Left lung (tissue), 14 donors: ENCODE measurements at places on chromosomes 11 and 22. TPM values are rescaled to one million over a fixed set of nuclear protein-coding genes. Genes with fewer than 3 reads are reported as not detected.

DNA sequence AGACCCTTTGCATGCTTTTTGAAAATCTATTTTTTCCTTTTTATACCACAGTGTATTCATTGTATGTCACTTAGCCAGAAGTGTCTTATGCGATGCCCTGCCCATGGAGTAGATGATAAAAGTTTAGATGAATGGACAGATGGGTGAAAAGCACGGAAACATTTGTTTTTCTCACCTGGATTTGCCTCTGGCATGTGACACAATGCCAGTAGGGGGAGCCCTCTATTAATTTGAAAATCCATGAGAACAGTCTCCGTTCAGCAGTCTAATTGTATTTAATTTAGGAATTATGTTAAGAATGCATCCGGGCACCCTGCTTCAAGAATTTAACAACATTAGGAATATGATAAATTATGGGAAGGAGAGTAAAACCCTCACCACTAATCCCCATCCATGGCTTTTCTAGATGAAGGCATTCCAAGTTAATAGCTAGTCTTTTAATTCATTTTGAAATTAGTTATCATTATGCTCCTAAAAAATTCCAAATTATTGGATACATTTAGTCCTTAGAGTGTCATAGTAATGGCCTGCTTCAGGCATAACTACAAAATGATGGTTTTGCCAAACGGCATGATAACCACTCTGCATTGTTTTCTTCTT lies 55.3 kb upstream of the ALKBH3 start:
- no peaks in the 10 kb centered on the region for H3K27me3 ChIP-seq
- no peak overlapping the region for H3K4me3 ChIP-seq
- H3K4me1 ChIP-seq = no peaks in the 10 kb centered on the region
- H3K27ac ChIP-seq = no peak overlapping the region
- DNase-seq = no peak

- no peak overlapping the region for H3K27ac ChIP-seq
- no peak overlapping the region for H3K4me3 ChIP-seq
- no peaks in the 10 kb centered on the region for H3K4me1 ChIP-seq
- no peaks in the 10 kb centered on the region for H3K27me3 ChIP-seq
- no peaks in the 10 kb centered on the region for H3K36me3 ChIP-seq
- DNase-seq = no peak
Measured at GRCh38 chr22:36088292-36088691, 59.7 kb upstream of the RBFOX2 start.

DNA sequence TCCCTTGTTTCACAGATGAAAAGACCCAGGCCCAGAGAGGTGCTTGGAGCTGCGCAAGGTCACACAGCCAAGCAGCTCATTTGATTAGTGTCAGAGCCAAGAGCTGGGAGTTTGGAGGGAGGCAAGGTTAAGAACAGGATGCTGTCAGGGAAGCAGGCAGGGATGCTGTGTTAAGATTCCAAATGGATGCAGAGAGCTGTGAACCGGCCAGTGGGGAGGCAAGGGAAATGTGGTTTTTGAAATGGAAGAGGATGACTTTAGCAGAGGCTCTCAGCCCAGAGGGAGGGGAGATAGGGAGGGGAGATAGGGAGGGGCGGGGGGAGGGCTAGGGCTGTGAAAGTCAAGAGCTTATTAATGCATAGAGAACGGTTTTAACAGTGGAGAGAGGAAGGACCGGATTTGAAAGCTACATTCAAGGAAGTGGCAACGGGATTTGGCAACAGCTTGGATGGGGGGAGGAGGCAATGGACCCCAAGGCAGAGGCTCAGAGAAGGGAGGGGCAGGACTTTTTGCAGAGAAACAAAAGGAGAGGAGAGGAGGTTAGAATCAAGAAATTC lies 13.0 kb downstream of the RTN4RL2 start:
- DNase-seq = no peak
- peaks cover 10% of the 10 kb centered on the region for H3K4me1 ChIP-seq
- no peaks in the 10 kb centered on the region for H3K36me3 ChIP-seq
- H3K27ac ChIP-seq = no peak overlapping the region
- H3K27me3 ChIP-seq = peaks cover 36% of the 10 kb centered on the region

GRCh38 chr11:110529043-110529442 lies 99.3 kb downstream of the FDX1 start:
- H3K4me3 ChIP-seq = no peak overlapping the region
- H3K4me1 ChIP-seq = peaks cover 5% of the 10 kb centered on the region
- H3K27ac ChIP-seq = no peak overlapping the region
- DNase-seq = no peak

- H3K4me1 ChIP-seq = no peaks in the 10 kb centered on the region
- H3K4me3 ChIP-seq = no peak overlapping the region
- H3K27ac ChIP-seq = no peak overlapping the region
- no peaks in the 10 kb centered on the region for H3K27me3 ChIP-seq
Measured at GRCh38 chr11:124633355-124633754, 10.7 kb downstream of the TBRG1 start.

GRCh38 chr11:117830072-117830471 lies 5.5 kb upstream of the FXYD2 start:
- peaks cover 12% of the 10 kb centered on the region for H3K4me1 ChIP-seq
- DNase-seq = no peak
- H3K4me3 ChIP-seq = no peak overlapping the region
- no peak overlapping the region for H3K27ac ChIP-seq
- no peaks in the 10 kb centered on the region for H3K27me3 ChIP-seq

DNA sequence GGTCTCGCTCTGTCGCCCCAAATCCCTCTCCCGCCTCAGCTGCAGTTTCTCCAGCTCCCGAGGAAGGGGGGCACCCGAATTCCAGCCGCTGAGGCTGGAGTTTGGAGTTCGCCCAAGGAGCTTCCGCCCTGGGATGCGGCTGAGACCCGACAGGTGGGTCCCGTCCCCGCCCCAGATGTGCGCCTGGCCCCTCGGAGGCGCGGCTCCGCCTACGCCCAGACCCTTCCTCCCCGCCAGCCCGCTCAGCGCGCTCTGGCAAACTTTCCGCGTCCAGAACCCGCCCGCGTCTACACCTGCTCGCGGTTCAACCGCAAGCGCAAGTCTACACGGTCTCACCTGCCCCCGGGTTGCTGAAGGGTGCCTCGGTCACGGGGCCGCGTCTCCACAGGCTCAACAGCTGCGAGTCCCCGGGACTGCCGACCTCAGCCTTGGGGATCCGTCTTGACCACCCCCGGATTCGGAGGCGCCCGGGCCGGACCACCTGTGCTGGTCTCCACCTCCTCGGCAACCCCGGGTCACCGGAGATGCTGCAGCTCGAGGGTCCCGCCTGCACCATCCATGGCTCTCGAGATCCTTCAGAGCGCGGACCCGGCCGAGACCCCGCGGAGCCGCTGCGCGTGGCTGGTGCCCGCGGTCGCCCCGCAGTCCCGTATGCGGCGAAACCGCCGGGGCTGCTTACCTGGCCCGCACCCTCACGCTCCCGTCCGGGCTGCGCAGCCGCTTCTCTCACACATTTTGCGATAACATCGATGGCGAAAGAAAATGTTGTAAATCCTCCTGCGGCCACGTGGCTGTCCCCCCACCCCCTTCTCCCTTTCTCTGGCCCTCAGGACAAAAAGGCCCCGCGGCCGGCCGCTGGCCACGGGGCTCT lies 63.6 kb downstream of the NFAM1 start:
- H3K36me3 ChIP-seq = no peaks in the 10 kb centered on the region
- DNase-seq = no peak
- H3K4me3 ChIP-seq = peak overlapping the region; percentile 64
- H3K27me3 ChIP-seq = peaks cover 59% of the 10 kb centered on the region

GRCh38 chr22:31103899-31104694 lies 3.3 kb downstream of the SELENOM start:
- H3K27ac ChIP-seq = no peak overlapping the region
- no peaks in the 10 kb centered on the region for H3K27me3 ChIP-seq
- peaks cover 18% of the 10 kb centered on the region for H3K4me1 ChIP-seq
- DNase-seq = no peak

DNA sequence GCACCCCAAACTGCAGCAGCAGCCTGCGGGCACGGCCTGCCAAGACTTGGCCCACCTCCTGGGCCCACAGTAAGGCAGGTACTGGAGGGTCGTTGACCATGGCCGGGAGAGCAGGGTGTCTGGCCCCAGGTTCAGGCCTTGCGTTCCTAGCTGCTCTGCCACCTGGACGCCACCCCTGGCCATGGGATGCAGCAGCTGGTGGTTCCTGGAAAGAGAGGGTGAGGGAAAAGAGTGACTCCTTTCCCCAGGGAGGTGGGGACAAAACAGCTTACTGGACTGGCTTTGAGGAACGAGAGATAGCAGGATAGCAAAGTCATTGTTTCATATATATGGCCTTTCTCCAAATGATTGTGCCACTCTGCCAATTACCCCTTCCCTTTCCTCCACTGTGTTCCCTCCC lies 1.8 kb downstream of the BSCL2 start:
- peak overlapping the region; percentile 51 for H3K4me3 ChIP-seq
- no peak for DNase-seq
- peaks cover 57% of the 10 kb centered on the region for H3K4me1 ChIP-seq
- peak overlapping the region; percentile 85 for H3K27ac ChIP-seq

- no peaks in the 10 kb centered on the region for H3K4me1 ChIP-seq
- no peak overlapping the region for H3K27ac ChIP-seq
- H3K36me3 ChIP-seq = no peaks in the 10 kb centered on the region
- no peaks in the 10 kb centered on the region for H3K27me3 ChIP-seq
- H3K4me3 ChIP-seq = no peak overlapping the region
Measured at GRCh38 chr11:10155793-10156490, 138.1 kb downstream of the SBF2 start.

DNA sequence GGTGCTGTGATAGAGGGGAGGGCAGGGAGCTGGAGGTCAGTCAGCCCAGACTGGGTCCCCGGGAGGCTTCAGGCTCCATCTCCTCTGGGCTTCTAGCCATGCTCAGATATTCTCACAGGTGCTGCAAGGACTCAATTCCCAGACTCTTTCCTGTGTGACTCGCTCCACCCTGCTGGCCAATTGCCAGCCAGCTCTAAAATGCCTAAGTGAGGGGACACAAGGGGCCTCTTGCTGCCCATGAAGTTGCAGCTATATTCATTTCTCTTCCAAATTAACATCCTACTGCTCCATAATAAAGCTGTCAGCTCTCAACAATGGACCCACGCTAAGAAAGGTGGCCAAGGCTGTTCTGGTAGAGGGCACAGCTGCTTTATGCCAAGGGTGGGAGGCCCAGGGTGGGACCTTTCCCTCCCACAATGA lies 101.5 kb downstream of the PLEKHA7 start:
- no peak for DNase-seq
- H3K27ac ChIP-seq = no peak overlapping the region
- H3K4me3 ChIP-seq = no peak overlapping the region
- H3K36me3 ChIP-seq = no peaks in the 10 kb centered on the region
- H3K27me3 ChIP-seq = no peaks in the 10 kb centered on the region
- H3K4me1 ChIP-seq = no peaks in the 10 kb centered on the region

DNA sequence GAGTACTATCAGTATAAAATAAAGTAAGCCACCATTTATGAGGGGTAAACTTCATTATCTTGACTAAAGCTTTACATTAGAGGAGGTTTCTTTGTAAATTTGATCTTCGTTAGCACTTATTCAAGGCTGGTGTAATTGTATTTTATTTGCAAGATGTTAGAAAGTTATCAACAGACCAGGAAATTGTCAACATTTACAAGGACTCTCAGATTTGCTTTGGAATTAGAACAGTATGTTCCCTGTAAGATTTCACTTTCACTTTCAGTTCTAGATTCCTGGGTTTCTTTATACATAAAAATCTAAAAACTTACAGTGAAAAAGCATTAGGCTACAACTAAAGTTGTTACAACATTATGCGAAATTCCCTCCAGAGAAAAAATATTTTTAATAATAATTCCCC lies 4.6 kb upstream of the BIRC3 start:
- peaks cover 9% of the 10 kb centered on the region for H3K4me1 ChIP-seq
- H3K36me3 ChIP-seq = no peaks in the 10 kb centered on the region
- H3K27ac ChIP-seq = peak overlapping the region; percentile 84
- DNase-seq = no peak

GRCh38 chr11:117045196-117045595 lies 53.0 kb downstream of the SIK3 start:
- no peak overlapping the region for H3K27ac ChIP-seq
- H3K27me3 ChIP-seq = no peaks in the 10 kb centered on the region
- no peak for DNase-seq
- H3K4me1 ChIP-seq = peaks cover 54% of the 10 kb centered on the region
- no peaks in the 10 kb centered on the region for H3K36me3 ChIP-seq

DNA sequence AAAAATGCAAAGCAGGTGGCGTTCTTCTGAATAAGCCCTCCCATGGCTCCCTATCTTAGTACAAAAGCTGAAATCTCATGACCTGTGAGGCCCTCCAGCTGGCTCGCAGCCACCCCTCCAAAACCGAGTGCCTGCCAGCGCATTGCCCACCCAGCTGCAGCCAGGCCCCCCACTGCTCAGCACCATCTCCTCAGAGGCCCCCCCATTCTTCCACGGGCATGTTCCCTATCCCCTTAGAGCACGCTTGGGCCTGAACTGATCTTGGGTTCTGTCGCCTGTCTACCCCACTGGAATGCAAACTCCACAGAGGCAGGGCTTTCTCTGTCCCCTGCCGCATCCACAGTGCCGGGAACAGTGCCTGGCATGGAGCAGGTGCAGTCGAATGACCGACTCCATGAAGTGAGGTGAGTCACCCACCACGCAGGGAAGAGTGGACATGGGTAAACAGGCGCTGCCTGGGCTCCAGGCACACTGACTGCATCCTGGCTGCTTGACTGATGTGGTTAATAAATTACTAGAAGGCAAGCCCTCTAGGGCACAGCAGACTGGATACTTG lies 11.3 kb upstream of the EFCAB6 start:
- no peak overlapping the region for H3K4me3 ChIP-seq
- H3K27ac ChIP-seq = peak overlapping the region; percentile 37
- DNase-seq = peak; percentile 84
- H3K27me3 ChIP-seq = no peaks in the 10 kb centered on the region
- H3K36me3 ChIP-seq = no peaks in the 10 kb centered on the region

DNA sequence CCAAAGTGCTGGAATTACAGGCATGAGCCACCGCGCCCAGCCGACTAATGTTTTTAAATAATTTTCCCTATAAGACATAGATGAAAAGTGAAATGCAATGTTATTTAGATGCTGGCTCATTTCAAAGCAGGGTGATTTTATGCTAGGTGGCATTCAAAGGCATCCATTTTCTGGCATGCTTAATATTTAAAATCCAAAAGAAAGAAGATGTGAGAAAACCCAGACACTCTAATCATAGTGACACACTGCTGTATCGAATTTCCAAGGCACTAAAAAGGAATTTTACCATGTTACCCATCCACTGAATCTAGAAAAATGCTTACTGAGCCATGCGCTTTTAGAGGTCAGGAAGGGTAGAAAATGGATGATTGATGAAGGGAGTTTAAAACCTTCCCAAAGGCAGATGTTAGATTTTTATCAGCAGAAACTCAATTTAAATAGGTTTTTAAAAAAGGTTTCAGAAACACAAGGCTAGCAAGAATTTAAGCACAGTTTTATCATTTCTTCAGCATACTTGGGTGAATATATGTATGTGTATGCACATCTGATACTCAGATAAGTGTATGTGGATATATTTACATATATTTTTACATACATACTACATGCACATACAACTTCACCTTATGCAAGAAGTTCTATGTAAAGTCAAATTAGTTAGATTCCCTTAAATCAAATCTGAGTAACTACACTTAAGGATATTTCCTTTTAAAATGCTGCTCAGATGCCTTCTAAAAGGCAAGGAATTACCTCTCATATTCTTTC lies 24.1 kb upstream of the CCDC89 start:
- no peak for DNase-seq
- H3K36me3 ChIP-seq = no peaks in the 10 kb centered on the region
- H3K27ac ChIP-seq = no peak overlapping the region
- no peaks in the 10 kb centered on the region for H3K27me3 ChIP-seq
- H3K4me3 ChIP-seq = no peak overlapping the region

The DESI1 gene
- total RNA-seq = 27.2 TPM

The SERPING1 gene
- 329 TPM for total RNA-seq

The HOATZ gene
- total RNA-seq = 6.9 TPM

The CCND1 gene
- total RNA-seq = 243 TPM

The MS4A12 gene
- not detected for total RNA-seq

The JAML gene
- total RNA-seq = 20.4 TPM
